GM10248 (cell line): ENCODE measurements at places on chromosomes 7 and 10.

DNA sequence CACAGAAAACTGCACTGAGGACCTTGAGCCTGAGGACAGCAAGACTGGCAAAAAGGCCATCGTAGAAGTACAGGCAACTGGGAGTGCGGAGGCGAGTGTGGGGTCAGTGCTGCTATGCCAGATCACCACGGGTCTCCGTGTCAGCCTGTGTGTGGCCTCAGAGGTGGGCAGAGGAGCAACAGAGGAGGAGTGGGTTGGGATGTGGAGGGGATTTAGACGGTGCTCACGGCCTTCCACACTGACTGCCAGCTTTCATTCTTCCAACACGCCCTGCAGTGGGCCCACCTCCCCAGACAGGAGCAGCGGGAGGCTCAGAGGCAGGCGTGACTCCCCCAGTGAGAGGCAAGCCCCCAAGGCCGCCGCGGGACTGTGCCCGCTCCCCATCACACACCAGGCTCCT lies 17.0 kb upstream of the ZMIZ1 start:
- no peak for DNase-seq

- peak; percentile 36 for DNase-seq
Measured at GRCh38 chr7:23347682-23348180, 48.6 kb downstream of the MALSU1 start.

DNA sequence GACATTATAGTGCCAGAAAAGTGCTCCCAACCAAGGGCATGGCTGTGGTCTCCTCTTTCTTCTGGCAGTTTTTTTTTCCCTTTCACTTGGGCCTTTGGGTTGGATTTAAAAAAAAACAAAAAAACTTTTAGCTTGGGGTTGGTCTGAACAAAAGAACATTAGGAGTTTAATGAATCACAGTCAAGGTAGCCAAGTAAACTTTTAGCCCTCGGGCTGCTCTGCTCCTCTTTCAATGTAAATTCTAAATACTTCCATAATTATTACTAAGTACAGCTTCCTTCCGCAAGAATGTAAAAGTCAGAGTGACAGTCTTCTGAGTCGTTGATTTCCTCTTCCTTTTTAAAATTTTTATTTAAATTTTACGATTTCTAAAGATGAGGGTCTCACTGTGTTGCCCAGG lies 79.2 kb downstream of the NRF1 start:
- DNase-seq: no peak

- no peak for DNase-seq
Measured at GRCh38 chr7:9231630-9232121, 798.3 kb downstream of the NXPH1 start.

- no peak for DNase-seq
Measured at GRCh38 chr7:2730846-2731770, 43.1 kb downstream of the AMZ1 start.

- DNase-seq: no peak
Measured at GRCh38 chr10:8738987-8739386, 684.5 kb downstream of the GATA3 start.

- DNase-seq: no peak
Measured at GRCh38 chr7:110733221-110733620, 357.7 kb upstream of the LRRN3 start.

DNA sequence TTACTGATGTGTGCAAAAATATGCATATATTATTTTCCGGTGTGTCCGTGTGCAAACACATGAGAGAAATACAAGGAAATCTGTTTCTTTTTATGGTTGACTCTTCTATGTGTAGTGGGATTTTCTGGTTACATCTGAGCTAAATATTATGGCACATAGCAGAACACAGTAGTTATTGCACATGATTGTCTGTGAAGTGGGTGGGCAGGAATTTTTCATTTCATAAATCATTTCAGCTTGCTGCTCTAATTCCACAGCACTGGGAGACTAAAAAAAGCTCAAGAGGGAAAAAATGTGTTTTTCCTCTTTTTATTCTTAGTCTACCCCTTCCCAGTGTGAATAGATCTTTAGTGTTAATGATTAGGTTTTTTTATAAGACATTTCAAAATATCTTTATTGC lies 197.9 kb downstream of the MBL2 start:
- no peak for DNase-seq

DNA sequence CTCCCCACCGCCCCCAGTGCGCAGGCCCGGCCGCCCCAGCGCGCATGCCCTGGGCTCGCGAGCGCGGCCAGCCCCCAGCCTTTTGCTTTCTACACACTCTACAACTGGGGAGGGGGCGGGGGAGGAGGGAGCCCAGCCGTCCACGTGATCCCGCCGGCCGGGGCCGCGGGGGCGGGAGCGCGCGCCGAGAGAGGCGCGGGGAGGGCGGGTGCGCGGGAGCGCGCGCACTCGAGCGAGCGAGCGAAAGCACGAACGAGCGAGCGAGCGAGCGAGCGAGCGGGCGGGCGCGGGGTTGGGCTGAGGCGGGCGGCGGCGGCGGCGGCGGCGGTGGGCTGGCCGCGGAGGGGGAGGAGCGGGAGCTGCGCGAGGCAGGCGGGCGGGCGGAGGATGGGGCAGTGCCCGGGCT lies at the start of gene AUTS2:
AUTS2 (plus strand) TSS at position 395 of the 406 bp plus-strand sequence. CDS start 1,179 bp downstream, outside the sequence.
- peak; percentile 92 for DNase-seq

DNA sequence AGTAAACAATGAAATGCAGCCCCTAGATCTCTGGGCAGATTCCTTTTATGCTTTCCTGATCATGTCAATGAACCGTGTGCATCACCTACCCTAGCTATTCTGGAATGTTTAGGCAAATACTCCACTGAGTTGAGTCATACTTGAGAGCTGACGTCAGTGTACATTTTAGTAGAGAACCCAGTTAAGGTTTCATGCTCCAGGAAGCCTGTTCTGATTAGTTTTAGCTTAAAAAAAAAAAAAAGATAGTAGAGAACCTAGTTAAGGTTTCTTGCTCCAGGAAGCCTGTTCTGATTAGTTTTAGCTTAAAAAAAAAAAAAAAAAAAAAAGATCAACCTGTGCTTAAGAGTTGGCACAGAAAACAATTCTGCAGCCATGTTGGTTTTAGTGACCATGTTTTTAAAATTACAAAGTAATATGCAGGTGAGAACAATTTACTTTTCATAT lies 3.7 kb upstream of the MCU start:
- no peak for DNase-seq

GRCh38 chr10:90470966-90471365 lies 386.9 kb downstream of the HTR7 start:
- no peak for DNase-seq

- DNase-seq: no peak
Measured at GRCh38 chr10:124674768-124675222, 69.4 kb downstream of the FAM53B start.

DNA sequence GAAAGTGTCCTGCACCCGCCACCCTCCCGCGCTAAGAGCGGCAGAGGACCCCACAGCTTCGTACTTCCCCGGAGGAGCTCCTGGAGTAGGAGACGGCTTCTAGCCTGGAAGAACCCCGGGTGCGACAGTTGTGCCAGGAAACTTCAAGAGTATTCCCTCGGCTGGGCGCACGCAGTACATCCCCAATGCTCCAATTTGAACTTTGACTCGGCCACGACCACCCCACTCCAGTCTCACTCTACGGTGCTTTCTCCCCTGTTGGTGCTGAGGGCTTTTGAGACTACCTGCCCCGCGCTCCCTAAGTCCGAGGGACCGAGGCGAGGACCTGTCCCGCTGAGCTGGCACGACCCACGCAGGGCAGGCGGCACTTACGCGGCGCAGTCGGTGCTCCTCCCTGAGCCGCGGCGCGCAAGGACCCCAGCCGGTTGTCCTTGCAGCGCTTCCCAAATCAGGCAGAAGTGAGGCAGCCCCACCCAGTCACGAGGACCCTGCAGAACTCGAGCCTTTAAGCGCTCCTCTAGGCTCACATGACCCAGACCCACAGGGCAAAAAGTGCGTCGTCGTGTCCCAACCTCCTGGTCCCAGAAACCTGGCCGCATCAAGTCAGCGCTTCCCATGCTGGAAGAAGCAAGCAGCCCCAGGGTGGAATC lies at the start of gene CPVL:
CPVL (minus strand) TSS at position 481 of the 650 bp plus-strand sequence. CDS start 25,476 bp downstream, outside the sequence.
- no peak for DNase-seq
